ENCODE measurements at places on chromosomes 13 and 19.
A peak's percentile ranks its signal among the peaks of the same experiment; 100 is the strongest.

- no peaks in the 10 kb centered on the region for H3K36me3 ChIP-seq
- no peaks in the 10 kb centered on the region for H3K4me1 ChIP-seq
- DNase-seq, result no peak
- H3K4me3 ChIP-seq, result no peak overlapping the region
- H3K27ac ChIP-seq, result no peak overlapping the region
- no peaks in the 10 kb centered on the region for H3K27me3 ChIP-seq
Observed at GRCh38 chr13:76783798-76784197, 102.4 kb downstream of the KCTD12 start.

GRCh38 chr13:54845351-54845965, 1816.8 kb downstream of the OLFM4 start:
- no peak for DNase-seq
- no peaks in the 10 kb centered on the region for H3K4me1 ChIP-seq
- no peak overlapping the region for H3K27ac ChIP-seq
- H3K4me3 ChIP-seq, result no peak overlapping the region

- peaks cover 5% of the 10 kb centered on the region for H3K4me1 ChIP-seq
- peaks cover 19% of the 10 kb centered on the region for H3K27me3 ChIP-seq
- no peaks in the 10 kb centered on the region for H3K36me3 ChIP-seq
Observed at GRCh38 chr13:57624565-57625435, 6.7 kb upstream of the PCDH17 start.

- no peaks in the 10 kb centered on the region for H3K4me1 ChIP-seq
- H3K4me3 ChIP-seq, result no peak overlapping the region
Observed at GRCh38 chr19:43723588-43723987, 7.7 kb downstream of the IRGC start.

- no peaks in the 10 kb centered on the region for H3K27me3 ChIP-seq
- H3K4me1 ChIP-seq, result peaks cover 10% of the 10 kb centered on the region
- H3K4me3 ChIP-seq, result peak overlapping the region; percentile 92
- no peak overlapping the region for H3K27ac ChIP-seq
- H3K36me3 ChIP-seq, result no peaks in the 10 kb centered on the region
Observed at GRCh38 chr13:52195401-52195837, 36.0 kb upstream of the NEK3 start.

GRCh38 chr19:47239610-47240296, 8.8 kb upstream of the BBC3 start:
- H3K4me3 ChIP-seq, result peak overlapping the region; percentile 40
- H3K4me1 ChIP-seq, result peaks cover 16% of the 10 kb centered on the region
- no peak for DNase-seq
- no peaks in the 10 kb centered on the region for H3K36me3 ChIP-seq

GRCh38 chr19:15897026-15897737, 692 bp downstream of the CYP4F2 start:
- DNase-seq, result no peak
- no peaks in the 10 kb centered on the region for H3K27me3 ChIP-seq
- H3K4me1 ChIP-seq, result no peaks in the 10 kb centered on the region
- no peak overlapping the region for H3K27ac ChIP-seq

GRCh38 chr13:110349239-110349638, 42.2 kb downstream of the COL4A2 start:
- H3K27me3 ChIP-seq, result no peaks in the 10 kb centered on the region
- no peak for DNase-seq
- H3K27ac ChIP-seq, result no peak overlapping the region
- no peak overlapping the region for H3K4me3 ChIP-seq
- H3K36me3 ChIP-seq, result no peaks in the 10 kb centered on the region
- no peaks in the 10 kb centered on the region for H3K4me1 ChIP-seq

GRCh38 chr13:79692846-79693245, 211.9 kb downstream of the NDFIP2 start:
- no peak overlapping the region for H3K27ac ChIP-seq
- no peak overlapping the region for H3K4me3 ChIP-seq
- H3K36me3 ChIP-seq, result no peaks in the 10 kb centered on the region
- no peaks in the 10 kb centered on the region for H3K4me1 ChIP-seq
- DNase-seq, result no peak

DNA sequence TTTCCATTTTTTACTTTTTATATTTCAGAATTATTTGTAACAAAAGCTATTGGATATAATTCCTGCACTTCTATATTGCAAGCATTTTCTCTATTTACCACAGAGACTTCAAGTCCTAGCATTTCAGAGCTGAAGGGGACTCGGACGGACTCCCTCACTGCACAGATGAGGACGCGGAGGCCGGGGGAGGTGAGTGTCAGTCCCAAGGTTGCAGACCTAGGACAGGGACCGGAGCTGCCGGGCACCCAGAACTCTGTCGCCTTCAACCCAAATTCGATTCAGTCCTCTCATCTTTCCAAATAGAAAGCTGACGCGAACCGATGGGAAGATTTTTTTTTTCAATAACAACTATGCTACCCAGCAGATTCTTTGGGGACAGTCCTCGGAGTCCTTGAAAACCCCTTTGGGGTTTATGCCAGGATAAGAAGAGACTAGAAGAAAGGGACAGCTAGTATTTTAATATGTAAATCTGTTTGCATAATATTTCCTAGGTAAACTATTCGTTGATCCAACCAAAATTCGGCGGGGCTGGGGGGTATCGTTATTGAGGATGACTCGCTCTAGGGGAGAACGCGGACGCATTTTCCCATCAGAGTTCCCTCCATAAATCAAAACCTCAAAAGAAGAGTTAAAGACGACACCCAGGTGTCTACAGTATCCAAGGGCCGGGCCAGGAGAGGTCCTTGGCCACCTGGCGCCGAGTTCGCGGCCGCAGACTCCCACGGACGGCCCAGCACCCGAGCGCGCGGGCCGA, 803 bp downstream of the FLT3 start:
- H3K27ac ChIP-seq, result no peak overlapping the region
- peaks cover 8% of the 10 kb centered on the region for H3K4me1 ChIP-seq

DNA sequence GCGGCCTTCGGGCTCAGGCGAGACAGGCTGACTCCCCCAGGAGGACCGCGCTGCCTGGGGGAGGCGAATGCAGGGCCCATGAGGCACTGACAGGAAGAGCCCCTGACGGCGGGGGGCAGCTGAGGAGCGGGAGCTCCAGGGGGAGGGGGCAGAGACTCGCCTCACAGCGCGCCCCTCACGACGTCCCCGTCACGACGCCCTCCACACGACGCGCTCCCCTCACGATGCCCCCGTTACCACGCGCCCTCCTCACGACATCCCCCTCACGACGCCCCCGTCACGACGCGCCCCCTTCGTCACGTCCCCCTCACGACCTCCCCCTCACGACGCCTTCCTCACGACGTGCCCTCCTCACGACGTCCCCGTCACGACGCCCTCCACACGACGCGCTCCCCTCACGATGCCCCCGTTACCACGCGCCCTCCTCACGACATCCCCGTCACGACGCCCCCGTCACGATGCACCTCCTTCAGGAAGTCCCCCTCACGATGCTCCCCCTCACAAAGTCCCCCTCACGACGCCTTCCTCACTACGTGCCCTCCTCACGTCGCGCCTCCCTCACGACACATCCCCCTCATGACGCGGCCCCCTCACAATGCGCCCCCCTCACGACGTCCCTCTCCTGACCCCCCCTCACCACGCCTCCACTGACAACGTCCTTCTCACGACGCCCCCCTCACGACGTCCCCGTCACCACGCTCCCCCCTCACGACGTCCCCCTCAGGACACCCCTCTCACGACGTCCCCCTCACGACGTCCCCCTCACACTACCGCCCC, 99.6 kb downstream of the ING1 start:
- H3K36me3 ChIP-seq, result no peaks in the 10 kb centered on the region
- DNase-seq, result no peak
- H3K4me1 ChIP-seq, result no peaks in the 10 kb centered on the region
- peaks cover 41% of the 10 kb centered on the region for H3K27me3 ChIP-seq
- H3K27ac ChIP-seq, result no peak overlapping the region
